ENCODE measurements at places on chromosomes 6 and 20. TPM values are rescaled to one million over a fixed set of nuclear protein-coding genes. Genes with fewer than 3 reads are reported as not detected.

DNA sequence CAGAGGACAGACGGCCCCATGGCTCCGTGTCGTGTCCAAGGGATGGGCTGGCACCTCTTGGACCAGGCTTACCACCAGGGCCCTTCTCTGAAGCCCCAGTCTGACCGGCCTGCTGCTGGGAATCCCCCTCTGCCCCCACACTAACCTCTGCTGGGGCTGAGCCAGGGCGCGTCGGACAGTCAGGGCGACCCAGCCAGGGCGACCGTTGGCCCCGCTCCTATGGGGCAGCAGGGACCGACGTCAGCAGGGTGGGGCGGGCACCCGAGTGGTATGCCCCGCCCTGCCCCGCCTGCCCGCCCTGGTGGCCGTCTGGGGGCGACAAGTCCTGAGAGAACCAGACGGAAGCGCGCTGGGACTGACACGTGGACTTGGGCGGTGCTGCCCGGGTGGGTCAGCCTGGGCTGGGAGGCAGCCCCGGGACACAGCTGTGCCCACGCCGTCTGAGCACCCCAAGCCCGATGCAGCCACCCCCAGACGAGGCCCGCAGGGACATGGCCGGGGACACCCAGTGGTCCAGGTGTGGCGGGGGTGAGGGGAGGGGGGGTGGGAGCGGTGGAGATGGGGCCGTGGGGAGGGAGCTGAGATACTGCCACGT lies at the start of gene SLC17A9:
SLC17A9 (plus strand) TSS at position 337 of the 595 bp plus-strand sequence; CDS start at position 459, 122 bp downstream.
- no peak for DNase-seq

DNA sequence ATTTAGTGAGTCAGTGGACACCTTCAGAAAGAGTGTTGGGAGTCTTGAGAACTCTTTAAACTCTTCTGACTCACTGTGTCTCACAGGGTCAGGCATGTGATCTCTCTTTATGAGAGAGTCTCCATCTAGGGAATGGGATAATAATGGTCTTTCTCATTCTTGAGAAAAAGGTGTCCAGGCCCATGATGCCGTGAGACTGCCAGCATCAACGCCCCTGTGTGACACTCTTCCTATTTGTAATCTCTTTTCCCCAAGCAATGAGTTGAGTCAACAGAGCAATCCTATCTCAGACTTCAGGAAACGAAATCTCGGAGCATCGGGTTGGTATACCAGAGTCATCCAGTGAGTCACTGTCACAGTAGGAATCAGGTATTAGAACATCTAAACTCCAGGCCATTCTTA lies 82.3 kb upstream of the BMP2 start:
- no peak for DNase-seq

GRCh38 chr6:105886814-105887544 lies 199.2 kb upstream of the PRDM1 start:
- no peak for DNase-seq

The RIMS1 gene
- 0.58 TPM for total RNA-seq

The LGSN gene
- not detected for total RNA-seq

Measured in epithelial cell of proximal tubule (primary cell).